Smooth muscle cell of the coronary artery (primary cell): ENCODE measurements at places on chromosomes 5 and 9. TPM values are rescaled to one million over a fixed set of nuclear protein-coding genes. Genes with fewer than 3 reads are reported as not detected.

The TMEM252 gene
- total RNA-seq = not detected in 2 replicates

The MCIDAS gene
- not detected in 2 replicates for total RNA-seq

The ANKHD1 gene
- 46.5 and 61.1 TPM in 2 replicates for total RNA-seq

The DMRT3 gene
- total RNA-seq = not detected in 2 replicates

The SH3PXD2B gene
- total RNA-seq = 17.4 and 38.6 TPM in 2 replicates

The TAF11L5 gene
- not detected in 2 replicates for total RNA-seq

The ANKRD33B gene
- 3.1 and 5.5 TPM in 2 replicates for total RNA-seq

The ZNF454 gene
- 1.4 and 2.8 TPM in 2 replicates for total RNA-seq

The PRLR gene
- under 0.01 and 0.08 TPM in 2 replicates for total RNA-seq

The IL4 gene
- not detected in 2 replicates for total RNA-seq

The PAPPA gene
- 62.5 and 168 TPM in 2 replicates for total RNA-seq

The AJM1 gene
- 0.90 and 1.6 TPM in 2 replicates for total RNA-seq
